NCI-H2081 treated with DMSO at 0.1 percent for 48 hours (cell line): ENCODE measurements at places on chromosomes 7 and 10.

GRCh38 chr7:18530224-18531179, 35.0 kb downstream of the HDAC9 start:
- no peak for DNase-seq

DNA sequence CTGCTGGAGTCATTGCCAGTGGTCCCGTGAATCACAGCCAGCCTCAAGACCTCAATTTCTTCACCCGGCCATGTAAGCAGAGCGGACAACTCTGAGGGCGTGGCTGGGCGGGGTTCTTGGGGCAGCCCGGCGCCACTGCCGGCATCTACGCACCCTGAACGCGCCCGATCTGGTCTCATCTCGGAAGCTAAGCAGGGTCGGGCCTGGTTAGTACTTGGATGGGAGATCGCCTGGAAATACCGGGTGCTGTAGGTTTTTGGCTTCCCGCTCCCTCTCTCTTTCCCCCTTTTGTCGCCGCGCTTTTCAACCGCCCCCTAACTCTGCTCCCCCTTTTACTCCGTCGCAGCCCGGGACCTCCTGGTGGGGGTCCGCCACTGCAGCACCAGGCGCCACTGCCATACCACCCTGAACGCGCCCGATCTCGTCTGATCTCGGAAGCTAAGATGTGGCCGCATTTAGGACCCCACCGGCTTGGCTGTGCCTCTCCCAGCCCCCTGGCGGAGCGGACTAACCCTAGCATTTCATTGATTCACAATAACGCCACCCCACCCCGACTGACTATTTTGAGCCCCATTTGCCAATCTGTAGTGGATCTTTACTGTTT, 25.3 kb downstream of the GARIN1A start:
- no peak for DNase-seq

- DNase-seq: no peak
Observed at GRCh38 chr7:81607987-81608386, 161.9 kb downstream of the HGF start.

DNA sequence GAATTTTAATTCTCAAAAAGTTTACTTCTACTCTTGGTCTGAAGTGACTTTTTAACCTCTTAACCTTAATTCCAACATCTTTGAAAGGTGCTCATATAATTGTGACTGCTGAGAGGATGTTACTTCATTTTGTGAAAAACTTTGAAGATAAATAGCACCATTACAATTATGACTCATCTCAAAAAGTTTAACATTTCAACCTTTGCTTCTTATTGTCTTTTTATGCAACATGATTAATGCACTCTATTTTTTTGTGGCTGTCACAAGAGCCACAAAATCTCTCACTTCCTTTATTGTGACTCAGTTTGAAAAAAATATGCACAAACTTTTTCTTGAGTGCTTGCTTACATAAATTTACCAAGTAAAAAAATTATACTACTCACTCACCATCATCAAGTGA, 383.1 kb downstream of the LRRTM3 start:
- DNase-seq: no peak

- DNase-seq: no peak
Observed at GRCh38 chr7:159227433-159227832, 82.8 kb upstream of the VIPR2 start.

DNA sequence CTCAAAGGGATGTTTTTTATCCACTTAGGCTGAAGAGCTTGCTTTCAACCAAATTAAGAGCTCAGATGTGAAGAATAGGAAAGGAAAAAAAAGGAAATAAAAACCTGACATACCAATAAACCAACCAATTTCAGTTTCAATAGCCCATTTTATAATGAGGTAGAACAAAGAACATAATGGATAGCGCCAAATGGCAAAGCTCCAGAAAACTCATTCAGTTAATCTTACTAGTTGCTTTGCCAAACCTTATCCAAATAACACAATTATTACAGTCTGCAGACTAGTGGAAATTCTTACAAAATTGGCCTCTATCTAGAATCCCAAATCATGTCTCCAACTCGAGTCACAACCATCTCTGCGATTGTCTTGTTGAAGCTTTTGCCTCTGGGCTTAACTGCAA, 337.0 kb downstream of the CRPPA start:
- DNase-seq: peak; percentile 31

DNA sequence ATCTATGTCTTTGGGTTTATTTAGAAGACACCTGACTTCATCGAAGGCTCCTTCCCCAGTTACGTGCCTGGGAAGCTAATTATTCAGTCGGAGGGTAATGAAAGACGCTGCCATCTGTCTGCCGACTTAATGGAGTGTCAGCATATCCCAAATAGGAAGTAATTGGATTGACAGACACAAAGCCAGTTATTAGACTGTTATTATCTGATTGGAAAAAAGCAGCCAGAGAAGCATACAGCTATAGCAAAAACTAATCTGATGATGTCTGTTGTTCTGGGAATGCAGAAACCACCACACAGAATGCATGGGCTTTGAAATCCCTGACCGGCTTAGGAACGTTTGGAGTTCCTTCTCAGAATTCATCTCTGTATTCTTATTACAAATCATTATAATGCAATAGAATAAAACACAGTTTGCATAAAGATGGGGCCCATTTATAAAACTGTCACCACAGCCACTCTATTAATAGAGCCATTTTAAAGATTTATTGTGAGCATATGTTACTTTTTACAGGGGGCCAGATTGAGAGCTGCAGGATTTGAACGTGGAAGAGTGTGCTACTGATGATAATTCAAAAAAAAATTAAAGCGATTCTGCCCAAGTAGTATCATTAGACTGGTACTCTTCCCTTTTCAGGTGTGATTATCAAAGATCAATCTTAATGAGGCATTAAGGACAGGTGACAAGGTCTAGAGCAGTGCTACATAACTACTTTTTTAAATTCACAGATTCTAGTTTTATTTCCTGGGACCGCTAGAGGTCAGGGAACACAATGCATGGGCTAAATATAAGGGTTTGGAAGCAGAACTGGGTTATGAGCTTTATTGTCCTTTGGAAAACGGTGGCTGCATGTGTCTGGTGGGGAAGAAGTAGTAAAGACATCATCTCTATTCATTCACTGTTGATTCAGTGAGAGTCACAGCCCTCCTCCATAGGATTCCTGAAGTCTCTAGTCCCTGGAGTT, 330.1 kb upstream of the LRGUK start:
- no peak for DNase-seq

GRCh38 chr10:84517554-84517953, 189.2 kb downstream of the CCSER2 start:
- DNase-seq: no peak

DNA sequence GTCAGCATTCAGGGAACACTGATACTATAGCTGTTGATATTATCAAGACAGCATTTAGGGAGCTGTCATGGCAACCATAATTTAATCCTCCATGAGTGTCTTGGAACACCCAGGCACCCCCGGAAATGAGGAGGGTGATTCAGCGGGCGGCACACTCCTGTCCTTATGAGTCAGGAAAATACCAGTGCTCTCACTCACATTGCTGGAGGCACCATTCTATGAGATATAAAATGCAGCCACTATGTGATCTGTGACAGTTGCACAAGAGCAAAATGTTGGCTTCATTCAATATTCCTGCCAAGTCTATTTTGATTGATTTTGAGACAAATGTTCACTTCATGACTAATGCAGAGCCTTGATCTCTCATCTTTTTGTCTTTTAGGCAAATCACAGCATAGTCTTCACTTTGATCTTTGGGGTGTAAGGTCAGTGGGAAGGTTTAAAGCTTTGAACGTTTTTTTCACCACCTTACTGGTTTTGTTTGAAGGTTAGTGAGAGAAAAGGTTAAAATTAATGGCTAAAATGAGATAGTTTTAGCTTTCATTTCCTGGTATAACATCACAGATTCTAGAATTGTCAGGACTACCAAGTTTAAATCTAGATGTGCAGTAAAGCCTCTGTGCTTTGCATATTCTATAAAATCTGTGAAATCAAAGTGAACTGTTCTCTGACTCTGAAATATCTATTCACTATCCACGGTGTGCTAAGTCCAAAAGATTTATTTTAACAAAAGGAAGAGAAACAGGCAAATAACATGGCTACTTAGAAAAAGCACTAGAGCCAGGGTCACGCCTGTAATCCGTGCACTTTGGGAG, 12.4 kb upstream of the ARHGAP12 start:
- DNase-seq: no peak

GRCh38 chr10:86298501-86299001, 68.0 kb downstream of the GRID1 start:
- DNase-seq: no peak

DNA sequence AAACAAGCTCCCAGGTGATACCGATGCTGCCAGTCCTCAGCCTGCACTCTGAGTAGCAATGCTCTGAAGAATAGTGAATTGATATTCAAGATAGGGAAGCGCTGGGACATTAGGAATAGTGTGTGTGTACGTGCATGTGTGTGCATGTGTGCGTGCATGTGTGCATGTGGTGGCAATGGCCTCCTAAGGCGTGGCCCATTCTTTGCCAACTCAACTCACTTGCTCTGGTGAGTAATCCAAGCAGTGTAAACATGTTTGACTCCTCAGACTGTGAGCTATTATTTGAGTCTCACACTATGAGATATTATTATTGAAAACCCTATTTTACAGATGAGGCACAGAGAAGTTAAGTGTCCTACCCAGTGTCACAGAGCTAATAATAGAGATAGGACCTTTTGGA, 186.6 kb downstream of the RAB11FIP2 start:
- no peak for DNase-seq
